Stimulated activated CD8-positive, alpha-beta memory T cell treated with anti-CD3 and anti-CD28 coated beads, Interleukin-4, amount 100 ng/mL, for 24 hours (primary cell): ENCODE measurements at places on chromosomes 13 and 19.

DNA sequence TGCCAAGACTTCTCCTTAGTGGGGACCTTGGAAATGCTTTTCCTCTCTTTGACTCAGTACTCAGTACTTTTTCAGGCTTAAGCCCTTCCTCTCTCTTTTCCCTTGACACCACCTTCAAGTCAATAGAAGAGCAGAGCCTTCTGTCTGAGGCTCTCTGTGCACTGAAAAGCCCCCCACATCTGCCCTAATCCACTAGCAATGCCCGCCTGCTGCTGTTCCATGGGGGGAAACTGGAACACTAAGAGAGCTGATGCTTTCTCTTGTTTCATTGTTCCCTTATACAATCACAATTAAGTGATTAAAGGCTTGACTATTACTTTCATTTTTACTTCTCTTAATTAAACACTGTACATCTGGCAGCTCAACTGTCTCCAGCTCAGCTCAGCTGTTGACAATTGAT is 254.5 kb downstream of the SLITRK6 start:
- no peak for DNase-seq

DNA sequence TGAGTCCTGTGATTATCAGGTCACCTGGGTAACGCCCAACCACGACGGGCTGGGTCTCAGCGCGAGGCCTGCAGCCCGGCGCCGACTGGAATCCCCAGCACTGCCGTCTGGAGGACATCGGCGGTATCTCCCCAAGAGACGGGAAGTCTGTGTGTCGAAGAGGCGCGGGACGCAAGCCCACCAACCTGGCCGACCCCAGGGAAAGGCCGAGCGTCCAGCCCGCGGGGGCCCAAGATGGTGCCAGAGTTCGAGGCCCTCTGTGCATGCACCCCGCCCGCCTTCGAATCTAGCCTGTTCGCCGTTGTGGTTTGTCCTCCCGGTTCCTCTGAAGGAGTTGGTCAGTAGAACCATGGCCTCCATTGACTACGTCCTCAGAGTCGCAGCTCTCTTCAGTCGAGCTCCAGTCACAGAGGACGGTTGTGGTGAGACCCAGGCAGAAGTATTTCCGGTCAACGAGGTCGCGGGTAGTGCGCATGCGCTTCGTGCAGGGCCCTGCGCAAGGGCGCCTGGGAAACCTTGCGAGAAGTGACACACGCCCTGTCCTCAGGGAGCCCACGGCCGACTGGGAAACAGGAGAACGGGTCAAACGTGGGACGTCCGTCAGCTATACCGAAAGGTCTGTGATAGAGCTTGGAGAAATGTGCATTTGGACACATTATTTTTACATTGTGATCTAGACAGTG is 24.1 kb upstream of the PEG3 start:
- no peak for DNase-seq

DNA sequence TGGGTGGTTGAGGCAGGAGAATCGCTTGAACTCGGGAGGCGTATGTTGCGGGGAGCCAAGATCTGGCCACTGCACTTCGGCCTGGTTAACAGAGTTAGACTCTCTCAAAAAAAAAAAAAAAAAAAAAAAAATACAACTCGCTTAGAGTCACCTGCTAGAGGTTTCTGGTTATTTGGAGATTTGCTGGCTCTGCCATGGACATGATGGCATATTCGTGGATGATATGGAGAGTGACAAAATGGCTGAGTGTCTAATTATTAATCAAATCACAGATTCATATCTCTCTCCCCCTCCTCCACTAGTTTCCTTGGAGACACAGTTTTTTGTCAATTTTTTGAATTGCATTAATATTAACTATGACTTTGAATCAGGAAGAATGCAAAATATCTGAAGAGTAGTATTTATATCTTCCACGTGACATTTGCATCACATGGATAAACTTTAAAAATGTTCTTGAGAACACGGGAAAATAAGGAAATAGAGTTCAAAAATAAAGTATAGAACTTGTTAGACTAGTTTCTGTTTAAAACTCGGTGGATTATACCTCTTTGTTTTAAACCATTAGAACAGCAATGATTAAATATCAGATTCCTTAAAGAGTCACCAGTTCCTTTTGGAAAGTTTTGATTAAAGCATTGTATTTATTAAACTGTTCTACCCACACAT is 47.8 kb downstream of the KLF5 start:
- no peak for DNase-seq

- peak; percentile 58 for DNase-seq
Observed at GRCh38 chr19:18416778-18417249, 2.4 kb upstream of the SSBP4 start.

GRCh38 chr13:32587011-32587810 is 959 bp downstream of the PDS5B start:
- peak; percentile 42 for DNase-seq

GRCh38 chr19:3360421-3361383 is 5.7 kb upstream of the NFIC start:
- peak; percentile 69 for DNase-seq

DNA sequence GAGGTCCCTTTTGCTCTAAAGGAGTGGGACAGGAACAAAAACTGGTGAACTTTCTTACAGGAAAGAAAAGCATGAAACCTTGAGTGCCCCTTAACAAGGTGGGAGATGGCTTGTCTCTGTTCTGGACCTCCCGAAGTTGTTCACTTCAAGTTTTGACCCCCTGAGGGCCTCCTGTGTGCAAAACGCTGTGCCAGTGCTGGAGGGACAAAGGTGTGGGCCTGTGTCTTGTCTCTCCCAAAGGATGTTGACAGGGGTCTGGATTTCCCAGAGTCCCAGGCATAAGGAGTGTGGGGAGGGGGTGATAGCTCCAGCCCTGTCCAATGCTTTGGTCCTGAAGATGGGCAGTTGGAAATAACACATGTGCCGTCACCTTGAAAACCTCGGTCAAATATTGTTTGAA is 6.5 kb downstream of the ZNF536 start:
- no peak for DNase-seq

GRCh38 chr13:100600915-100601314 is 12.3 kb upstream of the GGACT start:
- no peak for DNase-seq

GRCh38 chr19:1941146-1942077 is at the start of gene CSNK1G2:
Gene CSNK1G2 (plus strand): TSS chr19:1941172. CDS start chr19:1969773, 28,601 bp downstream.
- no peak for DNase-seq

GRCh38 chr19:50705422-50706019 is 14.1 kb downstream of the SHANK1 start:
- DNase-seq = no peak

DNA sequence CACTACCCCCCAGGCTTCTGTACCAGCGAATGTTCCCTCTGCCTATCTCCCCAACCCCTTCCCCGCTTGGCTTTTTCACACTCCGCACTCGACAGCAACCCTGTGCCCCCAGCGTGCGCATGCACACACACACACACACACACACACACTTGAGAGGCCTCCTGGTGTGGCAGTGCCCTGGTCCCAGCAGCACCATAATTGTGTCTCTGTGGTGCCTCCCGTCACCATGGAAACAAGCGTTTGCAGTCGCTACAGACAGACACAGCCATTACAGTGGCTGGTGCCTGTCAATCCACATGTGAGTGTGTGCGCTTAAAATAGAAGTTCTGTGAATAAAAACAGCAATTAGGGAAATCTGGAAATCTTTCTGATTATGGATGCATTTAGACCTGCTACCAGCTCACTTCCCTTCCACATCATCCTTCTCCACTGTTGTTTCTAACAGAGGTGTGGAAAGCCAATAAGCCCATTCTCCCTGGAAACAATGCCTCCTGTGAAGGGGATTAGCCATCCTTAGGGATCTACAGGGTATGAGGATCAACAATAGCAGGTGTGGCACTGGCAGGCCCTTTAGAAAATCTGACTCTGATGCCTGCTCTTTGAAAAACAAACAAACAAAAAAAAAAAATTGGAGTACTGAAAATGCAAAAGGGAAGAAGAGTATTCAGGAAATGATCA is 146.3 kb downstream of the DCLK1 start:
- no peak for DNase-seq

DNA sequence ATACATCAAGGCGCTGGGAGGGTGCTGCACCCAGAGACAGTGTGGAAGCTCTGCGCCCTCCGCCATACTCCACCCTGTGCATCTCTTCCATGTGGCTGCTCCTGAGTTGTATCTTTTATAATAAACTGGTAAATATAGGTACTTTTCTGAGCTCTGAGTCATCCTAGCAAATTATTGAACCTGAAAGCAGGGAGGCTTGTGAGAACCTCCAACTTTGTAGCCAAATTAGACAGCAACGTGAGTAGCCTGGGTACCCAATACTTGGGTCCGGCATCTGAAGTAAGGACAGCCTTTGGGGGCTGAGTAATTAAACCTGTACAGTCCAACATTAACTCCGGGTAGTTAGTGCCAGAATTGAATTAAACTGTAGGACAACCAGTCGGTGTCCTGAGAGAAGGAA is 57.4 kb downstream of the RUBCNL start:
- DNase-seq = no peak

- DNase-seq = no peak
Observed at GRCh38 chr13:42638886-42639285, 64.9 kb downstream of the TNFSF11 start.

DNA sequence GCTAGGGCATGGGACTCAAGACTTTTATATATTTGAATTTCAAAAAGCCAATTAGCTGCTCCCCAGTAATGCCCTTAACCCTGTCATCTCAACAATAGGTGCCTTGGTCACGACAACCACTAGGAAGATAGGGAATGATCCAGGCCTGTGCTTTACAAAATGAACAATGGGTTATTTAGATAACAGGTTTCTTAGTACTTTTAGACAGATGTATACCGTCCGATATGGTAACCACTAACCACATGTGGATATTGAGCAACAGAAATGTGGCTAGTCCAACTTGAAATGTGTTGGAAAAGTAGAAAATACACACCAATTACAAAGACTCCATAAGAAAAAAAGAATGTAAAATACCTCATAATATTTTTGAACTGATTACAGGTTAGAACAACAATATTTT is 201.2 kb downstream of the LHFPL6 start:
- no peak for DNase-seq
